Stimulated activated CD8-positive, alpha-beta memory T cell treated with anti-CD3 and anti-CD28 coated beads, Interleukin-2, amount 100 ng/mL, for 1 hour (primary cell): ENCODE measurements at places on chromosomes 13 and 19.

DNA sequence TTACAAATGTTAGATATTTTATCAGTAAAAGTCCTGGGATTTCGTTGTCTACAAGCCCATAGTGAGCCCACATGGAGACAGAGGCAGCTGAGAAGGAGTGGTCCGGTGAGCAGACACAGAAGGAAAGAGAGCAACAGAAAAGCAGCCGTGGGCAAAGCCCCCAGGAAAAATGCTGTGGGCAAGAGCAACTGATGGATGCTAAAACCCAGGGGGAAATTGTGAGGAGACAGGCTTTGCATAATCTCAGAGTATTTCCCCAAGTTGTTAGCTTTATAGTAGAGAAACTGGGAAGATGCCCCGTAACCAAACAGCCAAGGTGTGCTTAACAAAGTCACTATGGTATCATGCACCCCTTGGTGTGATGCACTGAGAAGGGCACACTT lies 35.1 kb downstream of the GJA3 start:
- no peak for DNase-seq

GRCh38 chr19:1489463-1490310 lies 463 bp downstream of the PCSK4 start:
- DNase-seq, result no peak

DNA sequence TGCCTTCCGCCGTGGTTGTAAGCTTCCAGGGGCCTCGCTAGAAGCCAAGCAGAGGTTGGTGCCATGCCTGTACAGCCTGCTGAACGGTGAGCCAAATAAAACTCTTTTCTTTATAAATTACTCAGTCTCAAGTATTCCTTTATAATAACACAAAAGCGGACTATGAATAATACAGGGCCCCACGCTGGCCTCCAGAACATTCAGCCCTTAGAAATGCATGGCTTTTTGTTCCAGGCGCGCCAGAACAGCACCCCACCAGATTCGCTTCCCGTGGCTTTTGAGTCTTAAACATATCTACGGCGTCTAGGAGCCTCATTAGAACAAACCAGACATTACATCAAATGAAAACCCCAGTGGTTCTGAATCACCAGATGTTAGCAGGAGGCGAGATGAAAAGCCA lies 75.1 kb downstream of the SLC15A1 start:
- no peak for DNase-seq

DNA sequence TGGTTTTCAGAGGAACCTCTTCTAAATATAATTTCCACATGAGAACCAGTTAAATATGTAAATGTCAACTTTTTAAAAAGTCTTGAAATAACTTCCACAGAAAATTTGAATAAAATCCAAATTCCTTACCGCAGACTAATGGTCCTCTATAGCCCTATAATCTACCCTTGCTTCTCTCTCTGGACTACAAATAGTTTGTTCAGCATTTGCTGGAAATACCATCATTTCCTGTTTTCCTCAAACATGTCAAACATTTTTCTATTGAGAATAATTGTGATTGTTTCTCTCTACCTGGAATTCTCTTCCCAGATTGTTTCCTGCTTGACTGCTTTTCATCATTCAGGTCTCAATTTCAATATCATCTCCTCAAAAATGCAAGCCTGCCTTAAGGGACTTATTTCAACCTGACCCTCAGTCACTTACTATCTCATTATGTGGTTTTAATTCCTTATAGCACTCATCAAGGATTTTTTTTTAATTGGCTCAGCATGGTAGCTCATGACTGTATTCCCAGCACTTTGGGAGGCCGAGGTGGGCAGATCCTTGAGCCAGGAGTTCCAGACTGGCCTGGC lies 898.9 kb upstream of the MIR17HG start:
- no peak for DNase-seq

- DNase-seq, result no peak
Observed at GRCh38 chr13:31064636-31065035, 97.1 kb downstream of the HSPH1 start.

GRCh38 chr13:112467236-112467635 lies 91.1 kb downstream of the SPACA7 start:
- DNase-seq, result no peak

- no peak for DNase-seq
Observed at GRCh38 chr19:40625406-40626120, 24.4 kb downstream of the LTBP4 start.

GRCh38 chr13:37270226-37271001 lies 164.9 kb upstream of the CSNK1A1L start:
- no peak for DNase-seq

- no peak for DNase-seq
Observed at GRCh38 chr13:73367886-73368285, 309.1 kb downstream of the KLF5 start.

GRCh38 chr19:35959040-35959967 lies 23.1 kb downstream of the LRFN3 start:
- peak; percentile 70 for DNase-seq

GRCh38 chr19:33667141-33667650 lies 45.4 kb downstream of the CHST8 start:
- no peak for DNase-seq

GRCh38 chr19:813219-814151 lies 8.3 kb downstream of the PLPPR3 start:
- no peak for DNase-seq

DNA sequence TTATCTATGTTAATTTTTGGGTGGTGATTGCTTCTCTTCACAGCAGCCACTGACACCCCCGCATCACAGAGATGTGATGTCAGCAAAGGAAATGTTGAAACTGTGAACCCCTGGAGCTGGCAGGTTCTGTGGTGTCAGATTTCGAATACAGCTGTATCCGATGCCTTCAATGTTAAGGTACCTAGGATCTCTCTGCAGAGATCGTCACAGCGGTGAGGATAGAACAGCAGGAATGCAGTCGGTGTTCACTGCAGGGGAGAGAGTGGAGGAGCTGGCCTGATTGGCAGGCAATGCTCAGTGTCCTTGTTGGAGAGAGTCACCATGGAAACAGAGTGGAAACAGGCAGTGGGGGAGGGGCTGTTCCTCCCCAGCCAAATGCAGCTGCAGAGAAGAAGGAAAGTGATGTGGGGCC lies 79.5 kb upstream of the ZNF835 start:
- no peak for DNase-seq

DNA sequence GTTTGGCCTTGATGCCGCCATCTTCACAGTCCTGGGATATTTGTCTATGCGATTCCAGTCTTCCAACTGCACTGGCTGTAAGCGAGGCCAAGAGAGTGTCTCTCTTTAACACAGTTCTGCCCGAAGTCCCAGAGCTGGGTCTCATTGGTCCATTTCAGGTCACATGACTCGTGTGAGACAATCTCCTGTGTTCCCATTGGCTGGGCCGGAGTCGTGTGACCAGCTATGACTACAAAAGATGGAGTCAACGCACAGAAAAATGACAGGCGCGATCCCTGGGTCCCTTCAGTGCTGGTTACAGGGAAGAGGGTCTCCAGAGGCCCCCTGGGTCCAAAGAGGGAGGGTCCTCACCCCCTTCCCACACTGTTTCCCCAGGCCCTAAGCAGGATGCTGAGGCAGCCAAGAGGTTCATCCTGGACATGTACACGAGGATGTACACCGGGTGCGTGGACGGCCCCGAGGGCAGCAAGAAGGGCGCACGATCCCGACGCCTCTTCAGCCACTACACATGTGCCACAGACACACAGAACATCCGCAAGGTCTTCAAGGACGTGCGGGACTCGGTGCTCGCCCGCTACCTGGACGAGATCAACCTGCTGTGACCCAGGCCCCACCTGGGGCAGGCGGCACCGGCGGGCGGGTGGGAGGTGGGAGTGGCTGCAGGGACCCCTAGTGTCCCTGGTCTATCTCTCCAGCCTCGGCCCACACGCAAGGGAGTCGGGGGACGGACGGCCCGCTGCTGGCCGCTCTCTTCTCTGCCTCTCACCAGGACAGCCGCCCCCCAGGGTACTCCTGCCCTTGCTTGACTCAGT lies 15.9 kb upstream of the S1PR4 start:
- no peak for DNase-seq

DNA sequence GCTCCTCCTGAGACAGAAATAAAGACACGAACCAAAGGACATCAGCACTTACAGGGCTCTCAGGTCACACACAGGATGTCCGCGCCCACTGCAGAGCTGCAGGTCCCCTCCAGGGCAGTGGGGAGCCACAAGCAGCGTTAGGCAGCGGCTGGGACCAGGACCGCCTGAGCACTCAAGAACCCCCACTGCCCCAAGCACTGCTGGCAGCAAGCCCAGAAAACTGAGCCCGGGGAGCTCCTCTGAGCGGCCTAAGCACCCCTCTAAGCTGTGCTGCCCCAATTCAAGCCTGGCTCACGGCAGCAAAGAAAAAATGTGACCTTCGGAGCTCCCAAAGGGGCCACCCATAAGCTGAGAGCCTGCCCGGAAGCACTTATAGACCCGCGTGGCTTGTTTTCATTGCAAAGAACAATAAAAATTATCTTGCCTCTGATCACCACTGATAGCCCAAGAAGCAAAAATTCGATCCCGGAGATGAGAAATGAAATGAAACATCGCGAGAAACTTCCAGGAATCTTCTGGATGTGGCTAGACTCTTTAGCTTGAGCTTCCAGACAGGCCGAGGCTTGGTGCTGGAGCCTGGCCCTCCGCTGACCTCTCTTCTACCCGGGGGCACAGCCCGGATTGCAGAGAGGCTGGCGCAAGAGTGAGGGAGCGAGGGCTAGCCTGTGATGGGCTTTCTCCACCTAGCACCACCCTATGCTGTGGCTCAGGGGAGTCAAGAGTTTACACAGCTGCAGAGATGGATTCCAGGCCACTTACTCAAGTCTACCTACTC lies 6.3 kb downstream of the DPP9 start:
- DNase-seq, result no peak

DNA sequence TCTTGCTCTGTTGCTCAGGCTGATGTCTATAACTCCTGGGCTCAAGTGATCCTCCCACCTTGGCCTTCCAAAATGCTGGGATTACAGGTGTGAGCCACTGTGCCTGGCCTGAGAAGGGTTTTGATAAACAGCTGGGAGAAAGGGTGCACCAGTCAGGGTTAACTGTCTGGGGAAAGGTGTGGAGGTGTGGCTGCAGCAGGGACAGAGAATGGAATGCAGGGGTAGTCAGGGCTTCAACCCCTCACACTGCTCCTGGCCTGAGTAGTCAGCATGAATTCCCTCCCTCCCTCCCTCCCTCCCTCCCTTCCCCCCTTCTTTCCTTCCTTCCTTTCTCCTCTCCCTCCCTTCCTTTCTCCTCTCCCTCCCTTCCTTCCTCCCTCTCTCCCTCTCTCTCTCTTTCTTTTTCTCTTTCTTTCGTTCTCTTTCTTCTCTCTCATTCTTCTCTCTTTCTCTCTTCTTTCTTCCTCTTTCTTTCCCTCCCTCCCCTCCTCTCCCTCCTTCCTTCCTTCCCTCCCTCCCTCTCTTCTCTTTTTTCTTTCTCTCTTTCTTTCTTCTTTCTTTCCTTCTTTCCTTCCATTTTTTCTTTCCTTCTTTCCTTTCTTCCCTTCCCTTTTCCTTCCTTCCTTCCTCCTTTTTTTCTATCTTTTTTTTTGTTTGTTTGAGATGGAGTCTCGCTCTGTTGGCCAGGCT lies 16.0 kb downstream of the MYO1F start:
- DNase-seq, result no peak

- no peak for DNase-seq
Observed at GRCh38 chr19:4483385-4483784, 11.3 kb downstream of the HDGFL2 start.

DNA sequence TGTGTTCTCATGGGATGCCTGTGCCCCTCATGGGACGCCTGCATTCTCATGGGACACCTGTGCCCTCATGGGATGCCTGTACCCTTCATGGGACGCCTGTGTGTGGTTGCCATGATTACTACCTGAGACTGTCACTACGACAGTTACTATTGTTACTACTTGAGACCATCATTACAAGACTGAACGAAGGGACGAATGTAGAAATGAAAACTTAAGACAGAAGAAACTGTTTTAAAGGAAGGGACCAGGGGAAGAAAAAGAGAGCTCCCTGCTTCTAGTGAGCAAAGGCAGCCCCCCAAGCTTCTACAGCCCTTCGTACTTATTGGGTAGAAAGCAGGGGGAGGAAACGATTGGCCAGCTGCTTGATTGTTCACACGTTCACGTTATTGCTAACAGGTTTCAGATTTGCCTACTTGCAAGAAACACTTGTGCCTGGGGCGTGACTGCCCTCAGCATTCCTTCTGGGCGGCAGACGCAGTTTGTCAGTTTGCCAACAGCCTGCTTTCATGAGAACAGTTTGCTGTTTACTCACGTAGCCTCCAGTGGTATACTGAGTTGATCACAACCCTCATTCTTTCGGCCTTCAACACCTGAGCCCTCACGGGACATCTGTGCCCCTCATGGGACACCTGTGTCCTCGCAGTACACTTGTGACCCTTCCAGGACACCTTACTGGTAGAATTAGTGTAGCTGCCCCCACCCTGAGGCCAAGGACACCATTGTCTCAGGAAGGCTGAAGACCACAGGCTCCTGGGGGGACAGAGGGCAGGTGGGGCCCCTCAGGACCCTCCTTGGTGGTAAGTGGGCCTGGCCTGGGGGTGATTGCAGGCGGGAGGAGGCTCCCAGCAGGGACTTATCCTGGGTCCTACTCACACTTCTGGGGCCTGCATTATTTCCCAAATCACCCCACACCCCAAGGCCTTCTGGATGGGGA lies 2.5 kb upstream of the S1PR4 start:
- no peak for DNase-seq

DNA sequence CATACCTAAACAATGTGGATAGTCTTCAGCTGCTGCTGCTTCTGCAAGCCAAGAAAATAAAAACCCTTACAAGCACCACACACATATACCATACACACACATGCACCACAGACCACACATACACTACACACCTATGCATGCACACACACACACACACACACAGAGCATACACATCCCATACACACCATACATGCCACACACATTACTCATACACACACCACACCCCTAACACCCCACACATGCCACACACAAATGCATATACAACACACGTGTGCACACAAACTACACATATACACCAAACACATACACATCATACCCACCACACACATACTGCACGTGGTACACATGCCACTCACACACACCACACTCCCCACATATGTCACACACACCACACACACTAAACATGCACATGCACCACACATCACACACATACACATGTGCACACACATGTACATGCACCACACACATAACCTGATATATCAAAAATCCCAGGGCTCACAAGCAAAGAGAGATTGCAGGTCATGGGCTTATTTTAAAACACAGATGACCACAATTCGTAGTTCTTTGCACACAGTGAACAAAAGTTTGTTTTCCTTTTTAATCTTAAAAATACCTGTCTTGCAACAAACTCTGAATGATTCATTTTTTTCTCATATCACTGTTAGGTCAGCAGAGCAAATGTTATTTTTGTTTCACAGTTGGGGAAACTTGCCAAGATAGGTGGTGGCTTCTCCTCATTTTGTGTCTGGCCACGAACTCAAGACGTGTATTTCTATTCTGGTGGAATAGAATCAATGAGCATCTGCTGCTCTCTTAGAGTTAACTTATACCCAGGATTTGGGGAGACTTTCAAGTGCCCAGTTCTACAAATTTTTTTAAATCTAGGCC lies 456.6 kb downstream of the FGF9 start:
- no peak for DNase-seq

GRCh38 chr19:3159565-3159964 lies 19.0 kb upstream of the S1PR4 start:
- DNase-seq, result no peak

DNA sequence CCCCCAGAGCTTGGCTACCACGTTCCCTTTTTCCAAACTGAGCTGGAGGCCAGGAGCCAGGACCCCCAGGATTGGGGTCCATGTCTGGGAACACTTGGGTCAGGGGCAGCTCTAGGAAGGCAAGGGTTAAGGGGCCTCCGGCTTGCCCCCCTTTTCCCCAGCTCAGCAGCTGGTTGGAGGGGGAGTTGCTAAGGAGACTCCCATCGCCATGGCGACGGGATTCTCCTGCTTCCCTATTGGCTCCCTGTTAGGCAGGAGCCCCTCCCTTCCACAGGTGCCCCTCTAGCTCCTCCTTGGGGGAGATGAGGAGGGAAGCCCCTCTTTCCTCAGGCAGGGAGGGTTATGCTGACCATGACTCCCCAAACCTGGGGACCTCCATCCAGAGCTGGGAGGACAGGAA lies 33.9 kb downstream of the PDE4A start:
- DNase-seq, result no peak
